ENCODE measurements at places on chromosomes 1 and 21. TPM values are rescaled to one million over a fixed set of nuclear protein-coding genes. Genes with fewer than 3 reads are reported as not detected.

Gene CYP4A11
- total RNA-seq: not detected

Gene FOXO6
- not detected for total RNA-seq

Gene IGSF3
- total RNA-seq: 24.0 TPM

Gene TCEANC2
- total RNA-seq: 8.8 TPM

Gene IVL
- not detected for total RNA-seq

Gene LCE1C
- total RNA-seq: not detected

Gene DNAJC6
- total RNA-seq: 13.0 TPM

Gene OR2L5
- total RNA-seq: not detected

DNA sequence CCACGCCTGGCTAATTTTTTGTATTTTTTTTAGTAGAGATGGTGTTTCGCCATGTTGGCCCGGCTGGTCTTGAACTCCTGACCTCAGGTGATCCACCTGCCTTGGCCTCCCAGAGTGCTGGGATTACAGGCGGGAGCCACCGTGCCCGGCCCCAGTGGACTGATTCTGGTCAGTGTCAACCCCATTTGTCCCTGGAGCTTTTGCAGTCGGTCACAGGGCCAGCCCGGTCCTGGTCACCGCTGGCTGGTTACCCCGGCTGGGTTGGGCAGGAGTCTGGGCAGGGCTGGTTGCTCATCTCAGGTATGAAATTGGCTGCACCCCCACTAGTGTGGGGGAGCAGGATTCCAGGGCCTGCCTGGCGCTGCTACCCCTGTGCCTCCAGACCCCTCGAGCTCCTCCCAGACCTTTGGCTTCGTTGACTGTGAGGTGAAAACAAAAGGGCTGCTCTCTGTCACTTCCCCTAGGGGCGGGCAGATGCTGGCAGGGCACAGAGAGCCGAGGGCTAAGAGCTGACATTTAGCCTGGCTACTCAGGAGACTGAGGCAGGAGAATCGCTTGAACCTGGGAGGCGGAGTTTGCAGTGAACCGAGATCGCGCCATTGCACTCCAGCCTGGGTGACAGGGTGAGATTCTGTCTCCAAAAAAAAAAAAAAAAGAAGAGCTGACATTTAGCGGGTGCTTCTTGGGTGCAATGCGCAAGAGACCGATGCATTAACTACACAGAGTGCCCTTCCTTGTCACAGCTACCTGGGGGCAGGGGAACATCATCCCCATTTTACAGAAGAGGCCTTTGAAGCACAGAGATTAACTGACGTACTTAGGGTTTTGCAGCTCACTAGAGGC, 10.6 kb downstream of the TNFRSF1B start:
- DNase-seq: peak; percentile 45

- no peak for DNase-seq
Measured at GRCh38 chr1:165068741-165069140, 287.8 kb downstream of the LMX1A start.

GRCh38 chr1:92186081-92186480, 31.6 kb upstream of the C1orf146 start:
- no peak for DNase-seq

GRCh38 chr21:17003258-17003615, 509.6 kb upstream of the CXADR start:
- no peak for DNase-seq

- no peak for DNase-seq
Measured at GRCh38 chr1:77803371-77803770, 23.9 kb downstream of the MIGA1 start.

DNA sequence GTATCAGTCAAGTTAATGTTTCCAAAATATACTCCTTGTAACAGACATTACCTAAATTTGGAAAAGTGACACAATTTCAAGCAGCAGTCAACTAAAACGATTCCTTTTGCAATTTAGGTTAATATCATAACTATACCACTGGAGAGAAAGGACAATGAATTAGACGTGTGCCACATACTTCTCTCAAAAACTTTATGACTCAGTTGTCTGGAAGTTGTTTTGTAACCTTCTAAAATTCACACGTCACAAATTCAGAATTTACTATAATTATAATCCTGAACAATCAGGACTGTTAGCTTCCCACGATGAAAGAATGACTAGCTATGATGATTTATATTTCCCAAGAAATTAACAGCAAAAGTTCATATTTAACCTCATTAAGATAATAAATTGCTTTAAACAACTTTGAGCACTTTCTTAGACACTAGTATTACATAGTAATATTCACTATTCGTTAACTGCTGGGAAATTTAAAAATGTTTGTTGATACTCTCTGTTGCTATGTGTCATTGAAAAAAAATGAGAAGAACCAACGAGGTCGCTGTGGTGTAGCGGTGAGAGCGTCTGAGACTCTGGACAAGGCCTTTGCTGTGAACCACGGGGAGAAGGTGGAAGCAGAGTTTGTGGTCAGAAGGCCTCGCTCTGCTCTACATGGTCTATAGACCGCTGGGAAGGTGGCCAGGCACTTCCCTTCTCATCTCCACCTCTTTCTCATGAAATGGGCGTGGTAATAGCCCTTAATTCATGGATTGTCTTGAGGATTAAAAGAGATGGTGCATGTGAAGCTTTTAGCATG, 27.9 kb upstream of the BATF3 start:
- no peak for DNase-seq
